ENCODE measurements at places on chromosomes 16 and 17.

- no peak for DNase-seq
Measured at GRCh38 chr17:19720631-19721426, 4.4 kb upstream of the SLC47A2 start.

- DNase-seq: no peak
Measured at GRCh38 chr16:74304164-74304834, 7.7 kb downstream of the PSMD7 start.

GRCh38 chr16:13397126-13397525 is 495.7 kb downstream of the SHISA9 start:
- no peak for DNase-seq

DNA sequence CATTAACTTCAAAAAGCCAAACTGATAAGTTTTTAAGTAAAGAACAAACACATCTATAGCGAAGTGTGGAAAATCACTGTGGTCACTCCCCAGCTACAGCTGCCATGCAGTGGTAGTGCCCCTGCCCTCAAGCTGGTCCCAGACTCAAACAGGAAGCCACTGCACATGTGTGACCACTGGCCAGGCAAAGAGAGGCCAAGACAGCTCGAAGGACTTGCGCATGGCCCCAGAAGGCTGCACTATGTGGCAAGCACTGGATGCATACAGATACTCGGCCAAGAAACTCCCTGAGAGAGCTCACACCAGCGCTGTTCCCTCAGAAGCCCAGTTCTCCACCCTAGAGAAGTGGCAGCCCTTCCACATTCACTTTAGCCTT is 82.4 kb downstream of the ANKRD11 start:
- peak; percentile 17 for DNase-seq

DNA sequence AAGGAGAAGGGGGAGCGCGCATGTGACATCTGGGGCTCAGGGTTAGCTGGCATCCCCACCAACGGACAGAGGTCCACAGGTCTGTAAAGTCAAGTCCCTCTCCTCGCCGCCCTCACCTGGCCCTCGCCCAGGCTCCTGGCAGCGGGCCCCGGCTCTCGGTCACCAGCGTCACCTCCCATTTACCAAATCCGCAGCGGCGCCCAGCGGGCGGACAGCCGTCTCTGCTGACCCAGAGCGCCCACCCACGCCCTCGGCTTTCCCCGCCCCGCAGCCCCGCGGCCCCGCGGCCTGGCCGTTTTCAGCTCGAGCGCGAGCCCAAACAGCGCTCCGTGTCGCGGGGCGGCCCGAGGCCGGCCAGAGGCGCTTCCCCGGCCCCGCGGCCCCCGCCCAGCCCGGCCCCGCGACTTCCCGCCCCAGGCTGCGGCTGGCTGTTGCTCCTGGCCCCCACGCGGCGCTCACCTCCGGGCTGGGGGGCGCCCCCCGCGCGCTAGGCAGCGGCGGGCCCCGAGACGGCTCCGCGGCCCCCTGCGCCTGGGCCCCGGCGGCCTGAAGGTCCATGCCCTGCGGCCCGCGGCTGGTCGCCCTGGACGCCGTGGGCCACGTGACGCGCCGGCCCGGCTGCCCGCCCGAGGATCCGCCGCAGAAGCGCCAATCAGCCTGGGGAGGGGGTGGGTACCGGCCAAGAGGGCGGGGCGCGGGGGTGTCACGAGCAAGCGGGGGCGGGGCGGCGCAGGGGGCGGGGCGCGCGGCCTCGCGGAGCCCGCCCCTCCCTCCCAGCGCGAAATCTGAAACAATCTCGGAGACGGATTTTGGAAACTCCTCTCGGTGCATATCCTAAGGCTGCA is at the start of gene COPRS:
TSS of gene COPRS (minus strand) at position 603 of the 845 bp plus-strand sequence. CDS start at position 558, 45 bp downstream.
- peak; percentile 91 for DNase-seq

DNA sequence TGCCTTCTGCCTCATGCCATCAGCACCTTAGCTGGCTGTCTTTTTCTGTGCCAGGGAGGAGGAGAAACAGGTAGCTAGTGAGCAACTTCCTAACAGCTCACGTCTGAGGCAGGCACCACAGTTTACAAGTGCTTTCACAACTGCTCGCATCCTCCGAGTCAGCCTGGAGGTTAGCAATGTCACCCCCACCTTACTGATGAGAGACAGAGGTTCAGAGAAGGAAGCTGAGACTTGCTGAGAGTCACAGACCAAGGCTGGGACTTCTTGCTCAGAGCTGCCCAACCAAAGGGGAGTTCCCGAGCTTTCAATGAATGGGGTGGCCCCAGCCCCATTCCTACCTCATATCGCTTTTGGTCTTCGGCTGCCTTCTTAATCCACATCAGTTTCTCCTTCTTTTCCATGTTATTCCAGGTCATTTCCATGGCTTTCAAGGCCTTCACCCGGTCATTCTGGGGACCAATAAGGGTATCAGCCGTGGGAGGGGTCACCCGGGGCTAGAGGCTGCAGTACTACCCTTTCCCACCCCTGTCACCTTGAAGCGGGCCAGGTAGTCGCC is 9.6 kb downstream of the UBTF start:
- DNase-seq: peak; percentile 35

DNA sequence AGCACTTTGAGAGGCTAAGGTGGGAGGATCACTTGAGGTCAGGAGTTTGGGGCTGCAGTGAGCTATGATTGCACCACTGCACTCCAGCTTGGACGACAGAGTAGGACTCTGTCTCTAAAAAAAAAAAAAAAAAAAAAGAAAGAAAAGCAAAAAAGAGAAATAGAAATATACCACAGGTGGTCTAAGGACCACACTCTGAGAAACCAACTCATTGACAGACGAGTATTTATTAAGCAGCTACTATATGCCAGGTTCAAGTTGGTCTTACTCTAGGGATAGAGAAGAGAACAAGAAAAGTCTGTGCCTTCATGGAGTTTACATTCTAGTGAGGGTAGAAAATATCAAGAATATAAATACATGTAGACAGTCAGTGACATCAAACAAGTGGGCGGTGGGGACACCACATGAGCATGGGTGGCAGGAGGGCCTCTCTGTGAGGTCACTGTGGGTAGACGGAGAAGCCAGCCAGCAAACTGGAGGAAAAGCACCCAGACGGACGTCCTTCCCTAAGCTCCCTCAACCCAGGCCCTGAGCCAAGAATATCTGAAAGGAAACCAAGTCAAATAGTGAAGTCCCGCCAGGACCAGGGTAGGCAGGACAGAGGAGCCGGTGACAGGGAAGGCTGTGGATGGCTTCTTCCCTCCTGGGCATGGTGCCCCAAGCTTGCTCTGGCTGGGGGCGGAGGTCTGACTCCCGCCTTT is 4.7 kb downstream of the CDIPT start:
- peak; percentile 63 for DNase-seq

- DNase-seq: no peak
Measured at GRCh38 chr16:51723036-51723724, 572.1 kb upstream of the SALL1 start.

GRCh38 chr16:85276721-85277120 is 164.4 kb upstream of the CIBAR2 start:
- DNase-seq: no peak

DNA sequence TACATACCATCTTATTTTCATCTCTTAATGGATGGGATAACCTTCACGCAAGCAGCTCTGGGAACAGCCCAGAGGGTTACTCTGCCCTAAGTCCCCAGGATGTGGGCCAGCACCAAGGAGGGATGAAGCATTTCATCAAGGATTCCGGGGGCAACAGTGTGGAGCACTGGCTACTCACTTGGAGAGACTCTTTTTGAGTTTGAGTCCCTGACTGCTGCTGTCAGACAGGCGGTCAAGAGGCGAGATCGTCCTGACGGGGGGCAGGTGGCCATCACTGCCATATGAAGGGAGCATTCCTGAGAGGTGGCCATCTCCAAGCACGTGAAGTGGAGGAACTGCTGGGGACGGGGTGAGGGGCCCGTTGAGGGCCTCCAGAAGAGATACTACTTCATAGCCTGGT is 18.1 kb upstream of the FOXJ1 start:
- DNase-seq: no peak

DNA sequence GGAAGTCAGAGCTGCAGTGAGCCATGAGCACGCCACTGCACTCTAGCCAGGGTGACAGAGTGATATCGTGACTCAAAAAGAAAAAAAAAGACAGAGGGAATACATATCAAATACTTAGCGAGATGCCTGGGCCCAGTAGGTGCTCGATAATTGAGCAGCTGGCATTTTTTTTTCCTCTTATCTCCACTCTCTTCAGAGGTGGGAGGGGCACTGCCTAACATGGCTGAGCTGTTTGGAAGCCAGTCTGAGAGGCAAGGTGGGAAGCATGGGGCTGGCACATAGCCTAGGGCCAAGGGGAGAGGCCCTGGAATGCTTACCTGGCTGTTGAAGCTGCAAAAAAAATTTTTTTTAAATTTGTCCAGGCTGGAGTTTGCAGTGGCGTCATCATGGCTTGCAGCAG is 38.4 kb downstream of the HIC1 start:
- DNase-seq: no peak

GRCh38 chr17:71724339-71724738 is 396.5 kb upstream of the SOX9 start:
- no peak for DNase-seq

GRCh38 chr17:42246515-42246914 is 29.7 kb downstream of the STAT5B start:
- DNase-seq: no peak

DNA sequence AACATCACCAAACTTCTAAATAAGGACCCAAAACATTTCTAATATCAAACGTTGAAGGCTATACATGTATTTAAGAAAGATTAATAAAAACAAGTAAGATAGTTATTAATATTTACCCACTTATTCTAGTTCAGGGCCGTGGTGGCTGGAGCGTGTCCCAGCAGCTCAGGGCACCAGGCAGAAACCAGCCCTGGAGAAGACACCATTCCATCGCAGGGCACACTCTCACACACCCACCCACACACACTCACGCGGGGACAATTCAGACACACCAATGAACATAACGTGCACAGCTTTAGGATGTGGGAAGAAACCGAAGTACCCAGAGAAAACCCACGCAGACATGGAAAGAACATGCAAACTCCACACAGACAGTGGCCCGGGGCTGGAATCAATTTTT is 13.5 kb downstream of the C17orf67 start:
- no peak for DNase-seq

DNA sequence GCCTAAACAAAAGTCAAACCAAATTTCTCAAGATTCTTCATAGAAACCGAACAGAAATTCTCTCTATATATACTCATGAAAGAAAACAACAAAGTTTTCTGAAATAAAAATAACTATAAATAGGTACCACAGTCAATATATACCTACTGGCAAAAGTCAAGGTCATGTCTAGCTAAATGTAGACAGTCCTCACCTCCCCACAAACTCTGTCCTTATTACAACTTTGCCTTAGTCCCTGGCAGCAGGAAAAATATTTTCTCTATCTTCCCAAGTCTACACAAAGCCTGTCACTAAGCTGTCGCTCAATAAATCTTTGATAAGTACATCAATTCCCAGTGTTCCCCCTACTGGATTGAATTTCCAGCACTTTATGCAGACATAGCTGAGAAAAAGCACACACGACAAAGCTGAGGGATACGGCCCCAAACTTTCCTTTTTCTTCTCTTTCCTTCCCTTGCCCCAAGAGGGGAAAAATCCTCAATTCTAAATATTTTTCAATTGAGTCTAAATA is 2.7 kb downstream of the CFAP20 start:
- DNase-seq: no peak

GRCh38 chr17:57984936-57985674 is 2.9 kb downstream of the VEZF1 start:
- DNase-seq: no peak

DNA sequence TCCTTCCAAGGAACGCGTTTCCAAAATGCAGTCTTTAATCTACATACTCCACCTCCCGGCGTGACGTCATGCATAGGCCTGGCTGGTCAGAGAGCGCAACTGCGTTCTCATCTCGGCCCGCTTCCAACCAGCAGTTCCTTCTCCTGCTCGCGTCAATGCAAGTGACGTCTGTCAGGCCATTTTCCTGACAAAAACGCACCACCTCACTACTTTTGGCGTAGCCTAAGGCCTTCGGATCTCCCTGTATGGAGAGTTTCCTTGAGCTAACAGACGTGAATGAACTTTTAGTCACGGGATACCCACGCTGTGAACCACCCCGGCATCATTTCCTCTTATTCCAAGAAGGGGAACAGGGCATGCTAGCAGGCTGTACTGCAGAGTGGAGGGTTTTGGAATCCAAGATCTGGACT is 25.0 kb downstream of the TEX14 start:
- peak; percentile 90 for DNase-seq

DNA sequence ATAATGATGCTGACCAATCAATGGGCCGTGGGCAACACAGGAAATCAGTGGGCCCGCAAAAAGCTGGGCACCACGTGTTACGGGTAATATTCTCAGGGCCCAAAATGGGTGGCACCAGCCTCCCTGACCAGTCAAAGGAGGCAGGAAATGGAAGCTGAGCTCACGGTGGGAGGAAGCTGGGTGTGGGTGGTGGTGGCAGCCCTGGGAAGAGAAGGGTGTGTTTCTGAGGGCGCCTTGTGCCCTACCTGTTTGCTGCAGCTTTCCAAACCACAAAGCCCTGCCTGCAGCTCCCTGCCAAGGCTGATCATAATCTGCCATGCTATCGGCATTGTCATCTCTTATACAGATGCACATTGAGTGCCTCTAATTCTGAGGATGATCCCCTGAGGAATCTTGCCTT is 457.9 kb downstream of the SLC39A11 start:
- no peak for DNase-seq

DNA sequence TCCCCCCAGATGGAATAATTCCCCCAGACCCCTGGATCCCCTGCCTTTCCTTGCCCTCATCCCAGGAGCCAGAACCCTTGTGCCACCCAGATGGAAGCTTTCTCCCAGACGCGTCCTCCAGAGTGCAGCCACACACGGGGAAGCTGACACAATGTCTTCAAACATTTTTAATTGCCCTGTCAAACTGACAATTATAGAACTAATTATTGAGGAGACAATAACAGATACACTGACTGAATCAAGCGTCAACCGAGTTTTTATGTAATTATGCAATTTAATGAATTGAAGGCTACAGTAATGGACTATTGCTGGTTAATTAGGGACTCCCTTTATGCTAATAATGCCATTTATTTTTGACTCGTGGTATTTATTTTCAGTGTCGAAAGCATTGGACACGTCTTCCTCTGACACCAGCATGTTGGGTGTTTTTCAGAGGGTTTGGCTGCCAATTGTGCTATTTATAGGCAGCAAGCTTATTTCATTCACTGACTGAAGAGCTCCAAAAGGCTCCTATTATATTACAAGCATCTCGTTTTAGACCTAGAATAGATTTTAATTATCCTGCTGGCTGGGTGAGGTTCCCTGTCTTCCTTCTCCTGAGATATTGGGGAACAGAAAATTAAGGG is 298.2 kb upstream of the C16orf82 start:
- DNase-seq: no peak

DNA sequence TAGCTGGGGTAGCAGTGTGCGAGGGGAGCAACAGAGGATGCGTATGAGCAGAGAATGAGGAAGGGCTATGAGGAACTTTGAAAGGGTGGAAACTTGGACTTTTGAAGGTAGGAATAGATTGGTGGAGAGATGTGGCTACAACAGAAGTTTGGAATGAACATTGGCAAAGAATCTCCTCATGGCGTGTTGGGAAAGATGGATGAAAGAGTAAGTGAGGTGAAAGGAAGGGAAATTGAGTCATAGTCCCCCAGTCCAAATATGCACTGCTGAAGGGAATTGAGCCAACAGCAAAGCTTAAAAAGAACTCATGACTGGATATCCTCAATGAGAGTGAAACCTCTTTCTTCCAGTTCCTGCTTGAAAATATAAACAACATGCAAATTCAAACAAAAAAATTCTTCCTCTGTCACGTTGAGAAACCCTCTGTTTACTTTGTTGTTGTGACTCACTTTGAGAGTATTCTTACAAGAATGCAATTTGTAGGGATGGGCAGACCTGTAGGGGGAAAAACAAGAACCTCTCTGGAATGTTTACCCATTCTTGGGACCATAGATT is 313.2 kb upstream of the KCNJ16 start:
- DNase-seq: peak; percentile 80

- DNase-seq: no peak
Measured at GRCh38 chr17:80106176-80106575, 4.8 kb downstream of the GAA start.
